ENCODE measurements at places on chromosomes 2 and 18. TPM values are rescaled to one million over a fixed set of nuclear protein-coding genes. Genes with fewer than 3 reads are reported as not detected.

GRCh38 chr2:215760557-215760956, 252.8 kb downstream of the MREG start:
- DNase-seq: no peak

GRCh38 chr18:58405107-58405898, 223.6 kb downstream of the ALPK2 start:
- DNase-seq: no peak

DNA sequence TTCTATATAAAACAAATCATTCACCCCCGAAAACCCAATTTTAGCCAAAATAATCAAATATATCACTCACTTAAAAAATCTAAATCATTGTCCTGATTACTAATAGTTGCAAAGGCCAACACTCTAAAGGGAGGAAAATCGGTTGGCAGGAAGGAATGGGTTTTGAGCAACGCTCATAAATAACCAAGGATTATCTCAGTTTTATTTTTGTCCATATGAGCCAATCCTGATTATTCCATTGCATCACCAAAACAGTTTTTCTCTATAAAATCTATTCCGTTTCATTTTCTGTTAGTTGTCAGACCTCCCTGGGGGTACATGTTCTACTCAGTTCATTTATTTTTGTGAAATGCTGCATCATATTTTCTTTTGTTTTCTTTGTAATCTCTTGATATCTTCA, 174.1 kb downstream of the LRATD1 start:
- DNase-seq: no peak

The RIOK3 gene
- total RNA-seq: 54.3 TPM

The OSR1 gene
- 0.18 TPM for total RNA-seq

The ASB1 gene
- total RNA-seq: 34.3 TPM

- no peak for DNase-seq
Measured at GRCh38 chr18:40272630-40273231, 1682.3 kb upstream of the PIK3C3 start.

- no peak for DNase-seq
Measured at GRCh38 chr2:42913280-42913878, 121.0 kb upstream of the HAAO start.

The TMEM198 gene
- total RNA-seq: 1.0 TPM

DNA sequence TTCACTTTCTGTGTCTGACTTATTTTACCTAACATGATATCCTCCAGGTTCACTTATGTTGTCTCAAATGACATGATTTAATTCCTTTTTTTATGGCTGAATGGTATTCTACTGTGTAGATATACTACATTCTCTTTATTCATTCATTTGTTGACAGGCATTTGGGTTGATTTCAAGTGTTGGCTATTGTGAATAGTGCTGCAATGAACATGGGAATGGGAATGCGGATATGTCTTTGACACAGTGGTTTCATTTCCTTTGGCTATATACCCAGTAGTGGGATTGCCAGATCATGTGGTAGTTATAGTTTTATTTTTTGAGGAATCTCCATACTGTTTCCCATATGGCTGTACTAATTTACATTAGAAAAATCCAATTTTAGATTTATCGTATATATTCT, 195.4 kb upstream of the KLHL14 start:
- no peak for DNase-seq

- DNase-seq: no peak
Measured at GRCh38 chr18:40686836-40687235, 1268.2 kb upstream of the PIK3C3 start.

Measured in foreskin keratinocyte (primary cell).